ENCODE measurements at places on chromosomes 5 and 9.

GRCh38 chr9:123338710-123339665 is 17.0 kb upstream of the CRB2 start:
- peak; percentile 62 for DNase-seq

GRCh38 chr5:31866166-31866565 is 227.2 kb downstream of the PDZD2 start:
- DNase-seq, result no peak

DNA sequence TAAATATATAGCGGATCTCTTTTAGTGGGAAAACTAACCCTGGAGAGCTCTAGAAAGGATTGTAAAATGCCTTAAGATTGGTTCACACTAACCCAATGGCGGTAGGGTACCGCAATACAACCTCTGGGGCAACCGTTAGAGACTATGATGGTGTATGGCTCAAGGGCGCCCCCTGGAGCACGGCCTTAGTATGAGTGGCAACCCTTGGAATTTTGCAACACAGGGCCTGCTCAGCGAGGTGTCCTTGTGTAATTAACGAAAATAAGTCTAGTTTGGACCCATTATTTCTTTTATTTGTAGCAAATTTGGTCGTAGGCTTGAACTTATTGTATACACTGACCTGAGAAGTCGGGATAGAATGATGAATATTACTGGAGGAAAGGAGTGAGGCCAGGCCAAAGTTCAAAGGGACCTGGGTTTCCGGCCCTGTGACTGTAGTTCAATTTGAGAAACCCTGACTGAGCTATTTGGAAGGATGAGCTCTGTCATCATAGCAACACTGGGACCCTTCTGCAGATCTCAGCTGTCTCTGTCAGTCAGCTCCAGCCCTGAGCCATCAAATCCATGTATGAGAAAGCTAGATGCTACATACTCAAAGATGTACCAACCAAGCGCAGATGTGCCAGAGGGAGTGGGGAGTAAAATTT is 54.8 kb downstream of the CAMK4 start:
- DNase-seq, result peak; percentile 49

- no peak for DNase-seq
These were observed 5.9 kb upstream of the QSOX2 start for GRCh38 chr9:136251264-136252115.

GRCh38 chr5:108232805-108233204 is 149.1 kb downstream of the FBXL17 start:
- no peak for DNase-seq

DNA sequence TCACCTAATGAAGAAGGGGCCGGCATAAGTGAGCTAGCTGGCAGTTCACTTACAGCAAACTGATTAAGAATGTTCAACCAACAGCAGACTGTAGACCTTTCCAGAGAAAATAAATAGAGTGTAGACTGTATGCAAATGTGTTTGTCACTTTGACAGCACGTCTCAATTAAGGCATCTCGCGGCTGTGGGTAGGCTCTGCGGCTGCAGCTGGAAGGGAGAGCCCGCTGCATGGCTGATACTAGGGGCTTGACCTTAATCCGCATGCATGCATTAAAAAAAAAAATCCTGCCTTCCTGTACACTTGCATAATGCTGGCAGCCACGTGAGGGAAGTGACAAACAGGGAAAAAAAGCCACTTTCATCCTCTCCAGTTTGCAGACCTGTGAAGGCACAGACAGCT is 82.3 kb downstream of the CRB2 start:
- no peak for DNase-seq

DNA sequence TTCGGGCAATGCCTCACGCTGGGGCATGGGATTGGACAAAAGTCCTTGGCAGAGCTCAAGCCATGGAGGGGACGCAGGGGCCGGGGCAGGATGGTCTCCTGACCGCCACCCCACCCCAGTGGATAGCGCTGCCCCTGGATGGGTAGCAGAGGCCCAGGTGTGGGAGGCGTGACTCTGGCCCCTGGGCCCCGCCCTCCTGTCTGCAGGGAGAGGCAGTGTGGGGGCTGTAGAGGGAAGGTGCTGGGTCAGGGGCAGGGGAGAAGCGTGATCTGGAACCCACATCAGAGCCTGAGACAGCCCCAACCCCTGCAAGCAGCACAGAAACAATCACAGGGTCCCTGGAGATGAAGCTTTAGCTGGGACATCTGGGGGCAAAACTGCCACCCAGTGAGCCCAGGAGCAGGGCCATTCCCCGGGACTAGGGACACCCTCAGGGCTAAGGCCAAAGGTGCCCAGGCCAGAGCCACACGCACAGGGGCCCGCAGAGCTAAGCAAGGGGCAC is 36.2 kb downstream of the NACC2 start:
- DNase-seq, result no peak

DNA sequence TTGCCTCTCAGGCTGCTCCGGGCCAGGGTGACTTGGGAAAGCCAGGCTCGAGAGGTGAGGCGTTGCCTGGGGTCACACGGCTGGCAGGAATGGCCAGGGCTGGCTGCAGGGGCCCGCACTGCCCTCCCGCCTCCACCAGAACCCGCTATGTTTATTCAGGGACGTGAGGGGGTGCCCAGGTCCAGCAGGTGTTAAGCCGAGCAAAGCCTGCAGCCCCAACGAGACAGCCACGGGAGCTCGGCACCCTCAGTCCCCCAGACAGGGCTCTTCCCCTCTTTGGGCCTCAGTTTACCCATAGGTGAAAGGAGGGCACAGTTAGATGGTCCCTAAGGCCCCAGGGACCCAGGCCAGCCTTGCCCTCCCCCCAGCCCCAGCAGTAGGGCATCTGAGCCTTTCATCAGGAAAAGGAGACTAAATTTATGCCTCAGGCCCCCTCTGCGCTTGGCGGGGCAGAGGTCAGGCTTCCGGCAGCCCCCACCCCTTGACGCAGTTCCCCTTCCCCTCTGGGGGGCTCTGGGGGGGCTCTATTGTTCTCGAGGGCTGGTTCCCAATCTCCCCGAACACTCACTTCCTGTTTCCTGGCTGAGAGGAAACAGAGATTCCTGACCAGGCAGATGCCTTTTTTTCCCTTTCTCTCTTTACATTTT is 7.1 kb upstream of the EGFL7 start:
- DNase-seq, result no peak

All from GM13977 (cell line).